ENCODE measurements at places on chromosomes 5 and 9. TPM values are rescaled to one million over a fixed set of nuclear protein-coding genes. Genes with fewer than 3 reads are reported as not detected.

- DNase-seq, result no peak
Measured at GRCh38 chr9:106953174-106953573, 90.2 kb downstream of the ZNF462 start.

RETREG1 gene
- total RNA-seq, result 5.9 TPM

DNA sequence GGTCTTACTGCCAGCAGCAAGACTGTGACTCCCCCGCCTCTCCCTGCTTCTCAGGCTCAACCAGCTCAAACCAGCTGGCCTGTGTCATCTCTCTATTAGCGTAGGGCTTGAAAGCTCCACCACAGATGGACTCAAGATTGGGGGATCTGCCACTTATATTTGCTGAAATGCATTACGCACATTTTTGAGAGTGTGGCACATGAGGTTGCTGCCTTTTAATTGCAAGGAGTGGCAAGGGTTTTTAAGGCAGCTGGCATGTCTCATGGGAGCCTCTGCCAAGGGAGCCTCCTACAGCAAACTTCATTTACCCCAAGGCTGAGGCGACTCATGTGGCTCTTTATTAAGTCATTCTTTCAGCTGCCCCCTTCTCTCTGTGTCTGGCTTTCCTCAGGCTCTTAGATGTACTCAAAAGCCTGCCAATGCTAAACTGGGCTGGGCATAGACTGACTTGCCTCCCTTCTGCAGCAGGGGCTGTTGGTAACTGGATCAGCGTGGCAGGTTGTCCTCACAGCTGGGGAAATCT lies 219.3 kb downstream of the SMARCA2 start:
- no peak for DNase-seq

PKD2L2 gene
- not detected for total RNA-seq

GRCh38 chr5:110169461-110169860 lies 479.7 kb downstream of the MAN2A1 start:
- no peak for DNase-seq

GRCh38 chr5:142253938-142254337 lies 70.9 kb downstream of the SPRY4 start:
- no peak for DNase-seq

KIF24 gene
- total RNA-seq, result 0.94 TPM

DNA sequence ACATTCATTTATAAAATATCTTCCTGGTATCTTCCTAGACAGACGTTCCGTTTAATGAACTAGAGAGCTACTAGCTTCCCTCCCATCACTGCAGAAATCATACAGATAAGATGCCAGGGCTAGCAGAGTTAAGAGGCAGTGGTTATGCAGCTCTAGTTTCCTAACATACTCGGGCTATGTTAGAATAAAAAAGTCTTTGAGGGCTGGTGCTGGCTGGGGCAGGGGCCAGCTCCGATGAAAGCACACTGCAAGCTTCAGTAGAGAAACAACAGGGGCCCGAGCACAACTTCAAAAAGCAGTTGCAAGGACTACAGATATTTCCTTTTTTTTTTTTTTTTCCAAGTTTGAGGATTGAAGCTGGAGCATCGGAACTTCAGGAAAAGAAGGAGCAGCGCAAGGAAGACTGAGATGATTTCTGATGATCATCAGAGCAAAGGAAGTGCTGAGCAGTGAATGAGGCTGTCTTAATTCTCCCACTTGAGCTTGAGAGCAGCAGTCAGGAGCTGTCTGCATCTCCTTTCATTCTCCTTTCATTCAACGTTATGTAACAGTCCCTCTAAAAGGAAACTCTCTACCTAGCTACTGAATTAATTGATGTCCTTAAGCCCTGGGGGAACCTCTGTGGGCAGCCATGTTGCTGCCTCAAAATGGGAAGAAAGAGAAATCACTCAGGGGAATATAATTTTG lies 47.6 kb upstream of the ADCY2 start:
- no peak for DNase-seq

DNA sequence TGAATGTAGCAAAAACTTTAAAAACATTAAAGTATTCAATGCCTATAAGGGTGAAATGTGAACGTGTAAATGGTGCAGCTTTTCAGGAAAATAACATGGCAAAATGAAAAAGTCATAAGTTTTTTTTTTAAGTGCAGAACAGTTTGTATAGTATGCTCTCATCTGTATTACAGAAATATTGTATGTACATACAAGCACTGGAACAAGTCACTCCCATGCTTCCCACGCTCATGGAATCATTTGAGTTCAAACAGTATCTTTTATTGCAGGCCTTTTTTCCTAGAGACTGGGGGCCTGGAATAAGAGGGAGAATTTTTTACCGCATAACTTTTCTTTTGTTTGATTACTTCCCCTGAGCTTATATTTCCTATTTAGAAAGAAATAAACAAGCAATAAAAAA lies 94.1 kb downstream of the SSBP2 start:
- DNase-seq, result no peak

GRCh38 chr9:68498816-68499215 lies 41.9 kb downstream of the TMEM252 start:
- no peak for DNase-seq

- DNase-seq, result no peak
Measured at GRCh38 chr5:74762599-74762998, 4.3 kb downstream of the GFM2 start.

SEC16A gene
- total RNA-seq, result 102 TPM

DNA sequence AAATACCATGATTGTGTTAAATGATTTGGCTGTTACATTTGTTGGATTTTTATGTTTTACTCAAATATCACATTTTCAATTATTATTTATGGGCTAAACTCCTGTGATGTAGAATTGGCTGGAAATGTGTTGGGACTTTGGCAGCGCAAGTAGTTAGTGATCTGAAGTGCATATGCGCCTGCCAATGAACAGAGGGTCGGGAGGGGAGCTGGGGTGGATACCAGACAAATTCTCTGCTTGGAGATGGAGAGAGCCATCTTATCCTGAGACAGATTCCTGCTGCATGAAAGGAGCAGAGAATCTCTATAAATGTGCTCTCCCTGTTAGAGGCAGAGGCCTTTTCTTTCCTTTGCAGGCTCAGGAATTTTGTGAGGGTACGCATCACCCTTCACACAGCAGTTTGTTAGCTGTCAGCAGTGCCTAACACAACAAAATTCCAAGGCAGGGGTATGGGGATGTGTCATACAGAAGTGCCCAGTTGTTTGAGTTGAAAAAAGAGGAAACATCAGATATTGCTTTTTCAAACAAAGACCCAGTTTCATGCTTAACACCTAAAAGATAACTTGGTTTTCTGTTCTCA lies 489.1 kb downstream of the CSNK1G3 start:
- DNase-seq, result no peak

CCNO gene
- 16.5 TPM for total RNA-seq

DNA sequence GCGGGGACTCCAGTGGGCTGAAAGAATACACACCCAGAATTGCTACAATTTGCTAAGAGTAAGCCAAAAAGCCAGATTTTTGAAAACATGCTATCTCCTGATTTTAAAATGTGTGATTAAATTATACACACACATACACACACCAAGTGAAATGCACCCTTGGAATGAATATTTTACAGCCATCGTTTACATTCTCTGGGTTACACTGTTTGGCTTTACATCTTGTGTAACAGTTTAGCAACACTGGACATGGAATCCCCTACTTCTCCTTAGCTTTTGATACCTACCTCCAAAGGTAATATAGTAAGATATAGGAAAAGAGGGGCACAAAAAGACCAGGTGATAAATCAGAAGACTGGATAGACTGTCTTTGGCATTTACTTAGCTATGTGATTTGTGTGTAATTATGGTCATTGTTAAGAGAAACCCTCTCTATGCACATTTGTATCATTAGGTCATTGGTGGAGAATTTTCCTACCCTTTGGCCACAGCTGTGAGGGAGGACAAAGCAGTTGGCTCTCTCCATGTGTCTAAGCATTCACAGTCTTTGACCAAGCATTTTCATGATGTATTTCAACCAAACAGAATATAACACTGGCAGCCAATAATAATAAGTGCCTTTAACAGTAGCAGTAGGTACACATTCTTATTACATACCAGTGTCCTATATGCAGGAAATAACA lies 7.6 kb downstream of the SVEP1 start:
- no peak for DNase-seq

DNA sequence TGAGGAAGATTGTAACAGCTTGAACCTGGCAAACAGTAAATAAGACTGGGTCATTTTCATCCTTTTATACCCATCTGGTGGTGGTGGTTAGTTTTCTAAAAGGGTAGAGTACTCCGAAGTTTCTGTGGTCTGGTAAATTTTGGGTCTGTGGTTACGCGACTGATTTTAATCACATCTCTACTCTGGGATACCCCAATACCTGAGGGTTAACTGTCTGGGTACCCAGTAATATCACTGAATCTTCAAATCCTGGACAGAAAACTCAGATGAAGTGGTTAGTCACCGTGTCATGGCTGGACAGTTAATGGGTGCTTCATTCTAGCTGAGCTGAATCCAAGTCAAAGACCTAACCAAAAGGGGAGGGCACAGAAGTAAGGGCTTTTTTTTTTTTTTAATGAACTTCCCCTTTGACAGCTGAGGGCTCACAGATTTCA lies 474.2 kb downstream of the GADD45G start:
- DNase-seq, result no peak

DNA sequence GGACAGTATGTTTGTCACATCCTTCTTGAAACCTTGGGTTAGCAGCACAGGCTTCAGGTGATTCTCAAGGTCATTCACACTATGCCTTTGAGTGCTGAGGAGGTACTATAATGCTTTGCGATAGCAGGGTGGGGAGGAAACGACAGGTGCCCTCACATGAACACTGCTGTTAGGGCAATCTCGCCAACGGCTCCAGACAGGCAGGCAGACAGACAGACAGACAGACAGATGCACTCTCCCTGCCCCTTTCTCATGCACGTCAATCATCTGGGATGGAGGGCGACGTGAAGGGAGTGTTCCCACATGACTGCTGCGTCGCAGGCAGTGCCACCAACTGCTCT lies 82.9 kb downstream of the RAPGEF1 start:
- no peak for DNase-seq

DNA sequence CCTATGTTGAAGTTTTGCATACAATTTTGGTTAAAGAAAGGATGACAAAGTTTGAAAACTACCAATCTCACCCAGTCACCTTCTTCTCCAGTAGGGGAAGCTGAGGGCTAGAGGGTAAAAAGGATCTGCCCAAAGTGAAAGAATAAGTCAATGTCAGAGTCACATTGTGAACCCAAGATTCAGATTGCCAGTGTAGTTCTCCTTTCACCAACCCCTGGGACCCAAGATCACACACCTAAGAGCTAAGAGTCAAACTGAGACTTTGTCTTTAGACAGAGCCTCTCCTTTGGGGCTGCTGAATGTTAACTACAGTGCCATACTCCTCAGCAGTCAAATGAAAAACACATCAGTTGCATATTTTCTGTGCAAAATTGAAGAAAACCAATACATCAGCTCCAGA lies 210.6 kb downstream of the ATP10B start:
- DNase-seq, result no peak

DNA sequence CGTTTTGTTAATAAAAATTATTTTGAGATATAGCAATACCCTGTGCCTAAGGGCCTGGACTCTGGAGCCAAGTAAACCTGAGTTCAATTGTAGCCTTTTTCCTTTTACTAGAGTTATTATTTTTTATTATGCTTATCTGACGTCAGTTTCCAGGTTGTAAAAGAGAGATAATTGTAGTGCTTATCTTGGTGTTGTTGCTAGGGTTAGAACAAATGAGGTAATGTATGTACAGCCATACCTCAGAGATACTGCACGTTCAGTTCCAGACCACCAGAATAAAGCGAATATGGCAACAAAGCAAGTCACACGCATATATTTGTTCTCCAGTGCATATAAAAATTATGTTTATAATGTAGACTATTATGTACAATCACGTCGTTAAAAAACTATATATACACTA lies 215.0 kb downstream of the VPS13A start:
- DNase-seq, result no peak

DNA sequence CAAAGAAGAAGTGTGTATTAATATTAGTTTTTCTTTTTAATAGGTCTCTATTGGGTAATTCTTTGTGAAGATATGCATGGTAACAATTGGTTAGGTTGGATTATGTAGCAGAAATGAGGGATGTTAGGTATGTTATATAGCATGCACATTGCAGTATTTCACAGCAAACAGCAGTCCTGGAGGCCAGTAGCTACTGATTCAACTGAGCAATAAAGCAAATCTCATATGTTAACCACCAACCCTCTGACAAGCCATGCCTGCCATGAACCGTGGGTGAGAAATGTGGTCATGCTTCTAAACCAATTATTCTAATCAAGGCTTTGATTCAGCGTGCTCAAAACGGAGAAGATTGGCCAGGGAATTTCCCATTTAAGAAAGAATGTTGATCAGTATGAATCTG lies 313.0 kb upstream of the CDH6 start:
- DNase-seq, result no peak

- no peak for DNase-seq
Measured at GRCh38 chr5:99621772-99622681, 693.2 kb upstream of the CHD1 start.

- DNase-seq, result no peak
Measured at GRCh38 chr5:11904265-11904906, at the start of gene CTNND2. Gene CTNND2 (minus strand): TSS chr5:11904446. CDS start chr5:11903853, 593 bp downstream.

SPAG8 gene
- 6.4 TPM for total RNA-seq

GLRA1 gene
- total RNA-seq, result not detected

GRCh38 chr5:177329883-177330282 lies 18.2 kb upstream of the MXD3 start:
- DNase-seq, result no peak

- DNase-seq, result no peak
Measured at GRCh38 chr5:61612431-61612830, 280.4 kb downstream of the ZSWIM6 start.

- DNase-seq, result no peak
Measured at GRCh38 chr5:137348759-137349158, 150.4 kb downstream of the SPOCK1 start.

DNA sequence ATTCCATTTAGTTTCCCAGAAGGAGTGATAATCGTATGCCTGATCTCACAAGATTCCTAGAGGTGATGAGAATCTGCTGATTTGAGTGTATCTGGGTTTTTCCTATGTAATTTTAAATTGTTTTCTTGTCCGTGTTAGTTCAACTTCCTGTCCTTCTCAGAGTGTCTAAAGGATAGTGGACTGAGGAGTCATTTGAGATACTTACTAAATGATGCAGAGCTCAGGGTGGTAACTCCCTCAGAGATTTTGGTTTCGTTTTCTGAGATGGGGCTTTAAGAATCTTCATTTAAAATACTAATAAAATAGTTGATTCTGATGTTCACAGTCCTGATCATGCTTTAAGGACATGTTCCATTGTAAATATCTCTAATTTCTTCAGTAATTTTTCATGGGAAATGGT lies 30.3 kb downstream of the MELK start:
- DNase-seq, result no peak

GRCh38 chr5:59517926-59518585 lies 375.5 kb downstream of the PDE4D start:
- no peak for DNase-seq

SNCAIP gene
- 3.3 TPM for total RNA-seq

CARD6 gene
- total RNA-seq, result 17.1 TPM

Data from ureter (tissue), 1 donor.